ENCODE measurements at places on chromosomes 5 and 9.

DNA sequence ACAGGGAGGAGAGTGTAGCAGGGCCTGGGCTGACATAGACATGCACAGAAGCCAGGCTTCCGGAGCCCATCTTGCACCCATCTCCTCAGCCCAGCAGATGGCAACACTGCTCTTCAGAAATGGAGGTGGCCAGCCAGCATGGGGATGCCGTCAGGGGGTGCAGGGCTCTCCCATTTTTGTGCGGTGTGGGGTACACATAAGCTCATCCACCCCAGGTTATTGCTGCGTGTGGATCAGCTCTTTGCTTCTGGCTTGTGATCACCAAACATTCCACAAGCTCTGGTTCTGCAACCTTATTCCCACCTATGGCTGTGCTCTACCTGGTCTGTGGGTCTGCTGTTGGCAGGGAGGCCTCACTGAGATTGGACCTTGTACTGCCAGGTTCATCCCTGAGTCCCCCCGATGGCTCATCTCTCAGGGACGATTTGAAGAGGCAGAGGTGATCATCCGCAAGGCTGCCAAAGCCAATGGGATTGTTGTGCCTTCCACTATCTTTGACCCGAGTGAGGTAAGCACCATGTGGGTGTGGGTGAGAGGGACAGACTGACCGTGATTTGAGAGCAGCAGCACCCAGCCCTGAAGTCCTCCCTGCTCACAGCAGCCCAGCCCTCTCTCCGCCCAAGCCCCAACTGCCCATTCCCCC is 17.3 kb downstream of the SLC22A5 start:
- DNase-seq: no peak

DNA sequence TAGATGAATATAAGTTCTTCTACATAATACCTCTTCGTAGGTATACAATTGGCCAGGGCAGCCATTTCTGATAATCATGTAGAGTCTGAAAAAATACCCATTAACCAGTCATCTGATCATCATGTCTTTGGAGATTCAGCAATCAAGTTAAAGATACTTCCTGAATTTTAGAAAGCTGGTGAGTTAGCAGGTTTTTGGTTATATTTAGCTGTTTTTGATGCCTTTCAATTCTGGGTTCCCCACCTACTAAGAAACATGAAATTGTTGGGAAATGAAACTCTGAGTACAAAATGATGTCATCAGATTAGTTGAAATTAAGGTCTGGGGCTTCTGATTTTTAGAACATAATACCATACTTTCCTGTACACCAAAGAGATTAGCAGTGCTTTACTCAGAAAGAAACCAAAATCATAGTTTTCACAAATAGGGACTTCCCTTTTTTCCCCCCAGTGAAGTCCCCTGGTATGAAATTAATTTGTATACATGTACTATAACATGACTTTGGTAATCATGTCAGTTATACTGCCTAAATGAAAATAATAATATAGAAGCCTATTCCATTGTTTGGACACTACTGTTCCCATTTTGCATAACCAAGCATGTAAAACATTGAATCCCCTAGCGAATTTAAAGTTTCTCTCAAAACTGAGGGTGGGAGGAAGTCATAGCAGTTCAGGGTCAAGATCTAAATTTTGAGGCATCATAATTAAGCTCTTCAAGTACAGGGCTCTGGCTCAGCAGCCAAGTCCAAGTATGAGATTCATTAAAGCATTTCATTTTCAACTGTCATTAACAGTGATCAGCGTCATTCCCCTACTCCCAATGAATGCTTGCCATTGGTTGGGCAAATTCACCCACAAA is 17.9 kb downstream of the PRLR start:
- no peak for DNase-seq

DNA sequence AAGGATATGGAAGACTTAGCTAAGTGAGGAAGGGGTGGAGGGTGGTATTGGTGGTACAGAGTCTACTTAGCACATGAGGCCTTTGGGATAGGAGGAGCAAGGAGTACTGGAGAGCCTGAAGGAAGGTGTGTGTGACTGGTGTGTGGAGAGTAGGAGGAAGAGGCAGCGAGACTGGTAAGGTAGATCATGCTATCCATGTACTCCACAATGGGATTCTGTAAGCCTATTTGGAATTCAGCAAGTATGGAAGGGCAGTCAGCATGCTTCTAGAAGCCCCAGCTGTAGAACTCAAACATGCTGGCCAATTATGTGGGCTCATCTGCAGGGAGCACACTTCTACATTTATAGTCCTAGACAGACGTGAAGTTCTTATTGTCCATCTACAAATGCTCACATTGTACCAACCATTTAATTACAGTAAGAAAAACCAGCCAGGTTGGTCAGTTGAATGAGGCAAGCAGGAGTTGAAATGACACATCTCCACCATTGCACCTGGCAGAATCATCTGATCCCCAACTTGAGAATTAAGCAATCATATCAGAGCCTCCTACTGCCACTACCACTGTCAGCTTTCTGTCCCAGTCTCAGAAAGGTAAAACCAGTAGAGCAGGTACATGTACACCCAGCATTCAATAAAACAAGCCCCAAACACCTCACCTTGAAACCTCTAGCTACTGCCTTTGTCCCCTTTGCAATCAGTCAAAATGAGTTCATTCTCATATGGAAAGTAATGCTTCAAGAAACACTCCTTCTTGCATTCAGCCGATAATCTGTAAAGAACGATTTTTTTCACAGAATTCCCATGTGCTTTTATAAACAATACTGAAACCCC is 60.9 kb upstream of the GLRX start:
- no peak for DNase-seq

DNA sequence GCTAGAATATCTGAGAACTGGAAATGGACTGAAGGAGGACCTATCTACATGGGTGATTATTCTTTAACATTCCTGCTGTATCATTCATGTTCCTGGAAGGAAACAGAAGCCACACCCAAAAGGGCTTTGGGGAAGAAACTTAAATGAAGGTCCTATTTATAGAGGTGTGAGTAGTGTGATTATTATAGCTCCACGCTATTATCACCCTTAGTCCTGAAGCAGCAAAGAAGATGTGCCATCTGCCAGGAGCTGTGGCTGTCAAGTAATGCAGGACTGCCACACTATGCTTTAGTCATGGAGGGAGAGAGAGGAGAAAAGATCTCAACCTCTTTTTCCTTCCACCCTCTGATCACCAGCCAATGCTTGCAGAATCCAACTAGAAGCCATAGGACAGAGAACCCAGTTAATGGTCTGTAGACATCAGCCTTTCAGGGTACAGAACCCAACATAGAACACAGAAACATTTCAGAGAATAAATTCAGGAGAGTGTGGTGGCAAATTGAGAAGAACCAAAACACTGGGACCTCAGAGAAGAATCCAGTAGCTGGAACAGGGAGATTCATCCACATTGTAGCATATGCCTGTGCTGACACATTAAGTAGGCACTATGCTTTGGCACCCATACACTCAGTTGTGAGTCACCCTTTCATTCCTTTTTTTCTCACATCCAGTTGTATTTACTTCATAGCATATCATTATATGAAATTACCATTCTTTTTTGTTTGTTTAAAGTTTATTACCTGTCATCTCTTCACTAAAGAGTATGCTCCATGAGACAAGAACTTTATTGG is 21.0 kb upstream of the RNF180 start:
- peak; percentile 8 for DNase-seq

DNA sequence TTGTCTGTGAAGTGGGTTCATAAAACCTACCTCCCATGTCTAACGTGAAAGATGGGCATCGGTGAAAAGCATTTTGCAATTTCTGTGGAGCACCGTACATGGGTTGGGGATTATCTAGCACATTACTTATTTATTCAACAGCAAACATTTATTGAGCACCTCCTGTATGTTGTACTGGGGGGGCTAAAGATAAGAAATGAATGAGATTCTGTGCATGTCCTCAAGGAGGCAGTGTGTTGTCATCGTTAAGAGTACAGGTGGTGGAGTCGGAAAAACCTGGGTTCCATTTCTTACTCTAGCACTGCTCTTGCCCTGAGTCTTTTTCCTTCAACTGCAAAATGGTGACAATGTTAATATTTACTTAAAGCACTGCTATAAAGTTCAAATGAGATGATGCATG is 30.4 kb upstream of the DENND1A start:
- no peak for DNase-seq

GRCh38 chr9:34555002-34555348 is 32.2 kb upstream of the ENHO start:
- DNase-seq: no peak

- no peak for DNase-seq
Measured at GRCh38 chr9:137756045-137756744, 121.4 kb upstream of the CACNA1B start.

- DNase-seq: no peak
Measured at GRCh38 chr5:39076101-39076756, 2.0 kb upstream of the RICTOR start.

GRCh38 chr9:116456490-116457088 is 230.5 kb upstream of the TRIM32 start:
- DNase-seq: no peak

DNA sequence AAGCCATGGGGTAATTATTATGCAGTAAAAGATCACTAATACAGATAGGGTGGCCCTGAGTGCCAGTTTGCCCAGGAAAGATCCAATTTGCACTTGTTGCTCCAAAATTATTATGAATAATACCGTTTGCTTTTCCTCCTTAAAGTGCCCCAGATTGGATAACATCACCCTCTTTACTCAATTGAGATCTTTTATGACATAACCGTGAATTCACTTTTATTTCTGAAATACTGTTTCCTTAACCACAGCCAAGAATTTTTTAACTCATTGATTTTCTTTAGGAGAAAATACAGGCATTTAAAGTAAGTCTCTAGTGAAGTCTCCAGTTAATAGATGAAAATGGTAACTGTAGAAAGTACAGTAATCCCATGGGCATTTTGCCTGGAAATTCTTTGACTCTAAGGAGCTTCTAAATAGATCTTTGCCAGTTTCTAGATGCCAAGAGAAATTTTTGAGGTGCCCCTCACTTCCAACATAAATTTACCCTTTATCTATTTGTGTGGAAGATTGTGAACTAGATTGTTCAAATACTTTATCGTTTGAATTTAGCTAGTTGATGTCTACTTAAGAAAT is 99.2 kb downstream of the UHRF2 start:
- no peak for DNase-seq

- no peak for DNase-seq
Measured at GRCh38 chr5:371811-372555, 50.5 kb downstream of the AHRR start.

GRCh38 chr9:97633859-97634490 is 354 bp downstream of the NCBP1 start:
- DNase-seq: no peak

- peak; percentile 74 for DNase-seq
Measured at GRCh38 chr5:169183576-169183975, 117.4 kb downstream of the SLIT3 start.

GRCh38 chr5:110951373-110951791 is 120.1 kb upstream of the TSLP start:
- no peak for DNase-seq

- DNase-seq: no peak
Measured at GRCh38 chr9:90105773-90106172, 501.0 kb downstream of the GADD45G start.

GRCh38 chr5:88251048-88251711 is 17.5 kb downstream of the TMEM161B start:
- DNase-seq: no peak

DNA sequence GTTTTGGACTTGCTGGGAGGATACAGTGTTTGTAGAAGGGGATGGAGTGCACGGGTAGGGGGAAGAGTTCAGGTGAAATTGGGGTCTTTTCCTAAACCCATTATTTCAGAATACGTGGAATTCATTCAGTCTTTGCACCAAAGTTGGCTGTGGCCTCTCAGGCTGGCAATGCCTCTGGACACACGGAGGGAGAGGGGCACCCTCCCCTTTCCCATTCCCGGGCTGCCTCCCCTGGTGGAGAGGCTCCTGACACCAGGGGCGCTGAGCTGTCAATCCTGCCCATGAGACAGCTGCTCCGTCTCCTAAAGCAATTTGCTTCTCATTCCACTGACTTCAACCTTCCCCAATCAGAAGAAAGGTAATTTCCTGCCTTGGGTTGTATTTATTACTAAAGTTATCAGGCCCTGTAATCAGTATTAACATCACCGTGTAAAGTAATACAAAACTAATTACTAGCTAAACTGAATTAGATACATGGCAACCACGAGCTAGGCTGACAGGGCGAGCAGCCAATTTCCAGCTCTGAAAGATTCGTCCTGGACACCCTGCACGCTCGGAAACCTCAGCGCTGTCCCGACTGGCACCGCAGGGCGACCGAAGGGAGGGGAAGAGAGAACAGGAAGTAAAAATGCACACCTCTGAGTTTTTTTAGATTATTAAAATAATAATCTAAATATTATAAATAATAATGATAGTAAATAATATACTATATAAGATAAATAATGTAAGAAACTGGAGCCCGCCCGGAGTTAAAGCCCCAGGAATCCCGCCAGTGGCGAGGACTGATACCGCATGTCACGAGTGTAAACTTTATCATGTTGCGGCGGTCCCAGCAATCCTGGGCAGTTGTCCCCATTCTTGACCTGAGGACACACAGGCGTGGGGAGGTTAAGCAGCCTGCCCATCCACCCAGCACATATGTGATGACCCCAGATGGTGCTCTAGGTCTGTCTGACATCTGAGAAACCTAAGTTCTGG is 6.9 kb upstream of the OLFM1 start:
- DNase-seq: no peak

All from AG09309 (cell line).